ENCODE measurements at places on chromosomes 16 and 17.

- no peak for DNase-seq
These were observed 3.1 kb downstream of the HSBP1 start for GRCh38 chr16:83810901-83811300.

GRCh38 chr17:63838631-63839171, 3.8 kb downstream of the SMARCD2 start:
- DNase-seq: no peak

DNA sequence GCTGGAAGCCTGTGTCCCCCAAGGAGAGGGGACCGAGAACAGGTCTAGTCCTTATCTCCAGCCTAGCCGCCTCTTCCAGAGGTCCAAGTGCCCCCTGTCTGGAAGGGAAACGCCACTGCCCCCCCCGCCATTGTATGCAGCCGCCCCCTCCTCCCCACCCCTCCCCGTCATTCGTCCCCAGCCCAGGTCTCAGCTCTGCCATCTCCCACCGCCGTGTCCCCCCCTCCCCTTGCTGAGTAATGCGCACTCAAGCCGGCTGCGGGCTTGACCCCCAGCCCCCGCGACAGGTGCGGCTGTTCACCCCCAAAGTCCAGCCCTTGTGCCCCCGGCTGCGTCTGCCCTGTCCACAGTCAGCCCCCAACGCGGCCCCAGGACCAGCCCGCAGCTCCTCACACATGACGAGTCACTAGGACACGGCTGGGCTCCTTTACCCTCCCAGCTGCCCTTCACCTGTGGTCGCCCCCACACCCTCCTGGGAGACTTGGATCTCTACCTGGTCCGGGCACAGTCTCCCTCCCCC, 622 bp downstream of the GPRC5B start:
- DNase-seq: no peak

GRCh38 chr16:76490036-76490639, 212.9 kb downstream of the CNTNAP4 start:
- no peak for DNase-seq

DNA sequence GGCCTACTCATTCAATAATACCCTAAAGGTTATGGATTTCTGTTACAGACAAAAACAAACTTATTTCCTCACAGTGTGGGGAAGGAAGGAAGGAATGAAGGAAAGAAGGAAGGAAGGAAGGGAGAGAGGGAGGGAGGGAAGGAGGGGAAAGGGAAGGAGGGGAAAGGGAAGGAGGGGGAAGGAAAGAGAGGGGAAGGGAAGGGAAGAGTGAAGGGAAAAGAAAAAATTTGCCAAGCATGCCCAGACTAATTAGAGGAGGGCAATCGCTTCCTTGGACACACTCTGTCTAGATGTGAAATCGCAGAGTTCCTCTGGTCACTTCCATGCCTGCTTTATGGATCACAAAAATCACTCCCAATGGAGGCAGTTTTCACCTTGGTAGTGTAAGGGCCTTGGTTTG, 570.1 kb upstream of the SOX9 start:
- DNase-seq: no peak

- DNase-seq: no peak
These were observed 56.6 kb downstream of the TEKT5 start for GRCh38 chr16:10638101-10638500.

DNA sequence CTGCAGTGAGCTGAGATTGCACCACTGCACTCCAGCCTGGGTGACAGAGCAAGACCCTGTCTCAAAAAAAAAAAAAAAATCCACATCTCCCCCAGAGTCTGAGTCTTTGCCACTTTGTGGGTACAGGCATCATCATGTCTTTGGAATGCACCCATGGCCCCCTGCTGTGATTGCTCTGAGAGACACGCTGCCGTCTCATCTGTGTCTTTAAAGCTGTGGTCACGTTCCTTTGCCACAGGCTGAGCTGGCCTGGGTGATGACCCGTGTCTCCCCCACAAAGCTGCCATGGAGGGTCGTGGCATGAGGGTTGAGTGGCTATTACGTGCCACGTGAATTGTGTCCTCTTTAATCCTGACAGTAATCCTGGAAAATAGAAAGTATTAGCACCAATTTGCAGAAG, 20.2 kb downstream of the CRISPLD2 start:
- no peak for DNase-seq

DNA sequence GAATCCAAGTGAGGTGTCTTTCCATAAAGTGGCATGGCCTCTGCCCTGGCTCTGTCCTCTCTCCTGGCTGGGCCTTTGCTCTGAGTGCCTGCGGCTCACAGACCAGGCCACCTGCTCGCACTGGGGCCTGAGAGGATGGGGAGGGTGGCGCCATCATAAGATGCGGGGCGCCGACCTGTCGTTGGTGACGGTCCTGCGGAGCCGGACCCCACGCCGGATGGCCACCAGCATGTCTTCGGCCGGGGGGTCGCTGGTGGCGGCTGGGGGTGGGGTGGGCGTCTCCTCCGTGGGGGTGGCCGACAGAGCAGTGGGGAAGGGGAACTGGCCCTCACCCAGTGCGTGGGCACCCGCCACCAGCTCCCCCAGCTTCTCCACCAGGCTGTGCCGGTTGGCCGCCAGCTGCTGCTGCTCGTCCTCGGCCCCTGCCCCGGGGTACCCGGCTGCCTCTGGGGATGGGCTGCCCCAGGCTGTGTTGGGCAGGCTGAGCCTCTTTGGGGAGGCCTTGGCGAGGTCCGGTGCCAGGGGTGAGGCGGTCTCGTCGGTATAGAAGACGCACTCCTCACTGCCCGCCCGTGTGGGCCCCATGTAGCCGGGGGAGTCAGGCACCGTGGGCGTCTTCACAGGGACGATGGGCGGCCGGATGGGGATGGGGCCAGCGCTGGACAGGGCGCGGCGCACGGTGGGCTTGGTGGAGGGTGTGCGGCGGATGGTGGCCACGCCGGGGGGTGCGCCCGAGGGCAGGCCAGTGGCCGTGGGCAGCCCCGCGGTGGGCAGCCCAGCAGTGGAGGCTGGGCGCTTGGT, 17.4 kb downstream of the IL34 start:
- no peak for DNase-seq

DNA sequence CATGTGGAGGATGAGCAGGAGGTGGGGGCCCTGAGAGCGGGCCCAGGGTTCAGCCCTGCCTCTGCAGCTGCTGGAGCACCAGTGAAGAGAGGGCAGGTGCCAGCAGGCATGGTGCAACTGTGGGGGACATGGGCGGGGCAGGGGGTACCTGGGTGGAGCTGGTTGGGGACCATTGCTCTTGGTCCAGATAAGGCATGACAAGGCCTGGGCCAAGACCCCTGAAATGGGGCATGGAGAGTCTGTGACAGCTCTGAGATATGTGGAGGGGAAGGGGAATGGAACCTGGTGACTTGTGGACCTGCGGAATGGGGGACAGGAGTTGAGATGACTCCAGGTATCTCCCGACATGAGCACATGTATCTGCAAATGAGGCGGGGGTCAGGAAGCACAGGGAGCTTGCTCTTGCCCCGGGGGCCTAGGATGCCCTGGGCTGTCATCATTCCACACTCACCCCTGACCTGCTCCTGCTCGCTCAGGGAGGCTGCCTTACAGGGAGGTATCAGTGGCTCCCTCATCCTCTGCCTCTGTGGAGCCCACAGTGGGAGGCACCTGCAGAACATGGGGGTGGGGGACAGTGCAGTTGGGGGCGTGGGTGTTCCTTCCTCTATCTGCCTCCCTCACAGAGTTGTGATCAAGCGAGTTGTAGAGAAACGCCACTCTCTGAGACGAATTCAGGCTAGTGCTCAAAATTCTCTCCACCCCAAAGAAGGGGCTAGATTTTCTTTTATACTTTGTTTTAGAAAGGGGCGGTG, 40.2 kb downstream of the TMEM235 start:
- DNase-seq: no peak

- no peak for DNase-seq
These were observed 21.4 kb downstream of the MRTFB start for GRCh38 chr16:14092561-14092960.

DNA sequence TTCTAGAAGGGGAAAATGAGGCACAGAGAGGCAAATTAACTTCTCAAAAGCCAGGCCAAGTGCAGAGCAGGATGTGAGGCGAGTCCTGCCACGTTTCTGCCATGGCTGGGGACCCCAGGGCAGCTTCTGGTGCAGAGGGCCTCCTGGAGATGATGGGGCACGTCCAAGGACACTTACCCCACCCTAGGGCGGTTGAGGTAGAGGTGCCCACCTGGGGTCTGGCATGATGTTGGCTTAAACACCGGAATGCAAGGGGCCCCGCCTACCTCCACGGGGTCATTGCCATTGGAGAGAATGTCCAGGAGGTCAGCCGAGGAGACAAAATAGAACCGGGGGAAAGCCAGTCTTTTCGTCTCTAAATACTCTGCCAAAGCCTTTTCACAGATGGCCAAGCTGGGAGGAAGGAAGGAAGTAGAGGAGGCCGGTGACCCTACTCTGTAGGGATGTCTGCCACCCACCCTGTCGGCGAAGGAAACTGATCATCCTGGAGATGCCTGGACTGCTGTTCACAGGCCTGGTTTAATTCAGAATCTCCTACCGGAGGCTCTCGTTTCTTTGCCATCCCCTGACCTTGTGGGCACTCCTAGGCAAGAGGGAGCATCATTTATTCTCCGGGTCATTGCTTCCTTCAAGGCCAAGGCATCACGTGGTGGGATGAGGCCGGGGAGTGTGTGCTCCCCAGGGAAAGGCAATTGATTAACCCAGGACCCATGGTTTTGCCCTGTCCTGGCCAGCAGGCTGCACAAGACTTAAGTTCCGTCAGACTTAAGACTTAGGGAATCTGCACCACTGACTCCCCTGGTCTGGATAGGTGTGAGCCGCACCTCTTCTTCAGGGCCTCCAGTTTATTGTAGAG, 70.5 kb downstream of the DNAH17 start:
- DNase-seq: no peak

- no peak for DNase-seq
These were observed 6.9 kb downstream of the ERCC4 start for GRCh38 chr16:13926891-13927290.

GRCh38 chr17:34895383-34895782, 65.9 kb downstream of the CCT6B start:
- DNase-seq: no peak

DNA sequence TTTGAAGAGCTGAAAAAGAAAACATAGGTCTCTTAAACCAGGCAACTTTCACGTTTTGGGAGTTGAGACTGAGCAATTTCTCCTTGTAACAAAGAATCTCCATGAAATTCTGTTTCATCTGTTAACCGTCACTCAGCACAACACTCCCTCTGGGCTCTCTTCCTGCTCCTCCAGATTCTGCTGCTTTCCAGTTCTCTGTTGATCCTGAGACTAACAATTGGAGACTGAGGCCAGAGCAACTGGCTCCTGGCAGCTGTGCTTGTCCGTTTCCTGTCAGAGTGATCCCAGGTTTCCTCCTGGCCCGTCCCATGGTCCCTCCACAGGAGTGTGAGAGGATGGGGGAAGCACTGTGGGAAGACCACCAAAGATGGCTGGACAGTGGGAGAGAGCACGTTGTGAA, 32.5 kb downstream of the IST1 start:
- no peak for DNase-seq

DNA sequence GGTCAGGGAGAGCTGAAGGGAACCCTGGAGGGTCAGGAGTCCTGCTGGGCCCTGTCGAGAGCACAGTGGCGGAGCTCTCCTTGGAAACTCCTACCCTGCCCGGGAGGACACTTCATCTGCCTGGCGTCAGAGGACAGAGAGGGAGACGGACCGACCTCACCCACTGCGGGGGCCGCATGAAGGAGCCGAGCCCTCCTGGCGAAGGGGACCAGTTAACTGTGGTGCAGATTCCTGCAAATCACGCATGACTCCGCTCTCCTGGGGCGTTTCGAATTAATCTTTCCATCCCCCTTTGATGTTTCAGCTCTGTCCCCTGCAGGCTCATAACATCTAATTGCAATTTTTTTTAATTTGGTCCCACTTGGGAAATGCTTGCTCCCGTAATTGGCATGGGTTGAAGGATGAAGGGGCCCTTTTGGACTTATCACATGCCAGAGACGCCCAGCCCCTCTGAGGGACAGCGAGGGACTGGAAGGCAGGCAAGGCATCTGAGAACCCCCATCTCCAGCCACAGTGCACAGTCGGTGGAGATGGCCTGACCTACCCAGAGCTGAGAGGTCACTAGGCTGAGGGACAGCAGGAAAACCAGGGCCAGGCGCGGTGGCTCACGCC, 26.5 kb downstream of the RPH3AL start:
- no peak for DNase-seq

DNA sequence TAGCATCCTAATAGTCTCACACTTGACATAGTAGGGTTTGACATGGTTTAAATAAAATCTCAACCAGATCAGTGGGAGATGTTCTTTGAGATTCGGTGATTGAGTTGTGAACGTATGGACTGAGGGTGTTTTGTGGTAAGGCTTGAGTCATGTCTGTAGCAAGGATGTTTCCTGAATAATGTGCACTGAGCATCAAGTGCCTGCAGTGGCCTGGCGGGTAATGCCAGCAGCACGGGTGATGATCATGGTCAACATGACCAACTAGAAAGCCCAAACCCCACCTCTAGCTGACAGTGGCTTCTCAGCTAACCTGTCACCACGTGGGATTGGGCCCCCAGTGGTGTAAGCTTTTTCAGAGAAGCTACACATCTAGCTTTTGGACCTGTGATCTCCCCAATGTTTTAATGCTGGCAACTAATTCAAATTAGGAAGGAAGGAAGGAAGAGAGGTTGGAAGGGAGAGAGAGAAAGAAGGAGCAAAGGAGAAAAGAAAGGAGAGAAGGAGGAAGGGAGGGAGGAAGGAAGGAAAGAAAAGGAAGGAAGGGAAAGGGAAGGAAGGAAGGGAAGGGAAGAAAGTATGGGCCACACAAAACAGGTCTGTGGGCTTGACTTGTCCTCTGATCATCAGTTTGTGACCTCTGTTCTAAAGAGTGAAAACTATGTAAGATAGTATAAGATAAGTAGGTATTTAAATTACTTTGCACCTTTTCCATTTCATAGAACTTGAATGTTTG, 55.4 kb downstream of the WWOX start:
- no peak for DNase-seq

- DNase-seq: peak; percentile 67
These were observed 147.3 kb downstream of the SNX11 start for GRCh38 chr17:48254896-48255295.

DNA sequence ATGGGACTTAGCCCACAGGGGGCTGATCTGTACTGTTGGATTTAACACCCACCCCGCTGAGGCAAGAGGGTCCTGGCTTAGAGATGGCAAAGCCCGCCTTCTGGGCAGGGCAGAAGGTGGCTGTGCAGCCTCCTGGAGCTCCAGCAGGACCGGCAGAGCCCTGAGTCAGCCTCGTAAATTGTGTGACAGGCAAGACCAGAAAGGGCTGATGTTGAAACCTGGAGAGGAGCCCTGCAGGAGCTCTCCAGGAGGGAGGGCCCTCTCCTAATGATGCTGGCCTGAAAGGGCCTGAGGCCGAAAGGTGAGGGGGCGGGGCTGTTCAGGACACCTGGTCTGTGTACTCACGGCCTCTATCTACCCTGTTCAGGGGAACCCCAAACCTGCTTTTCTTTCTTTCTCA, 22.5 kb upstream of the MYO15B start:
- no peak for DNase-seq

DNA sequence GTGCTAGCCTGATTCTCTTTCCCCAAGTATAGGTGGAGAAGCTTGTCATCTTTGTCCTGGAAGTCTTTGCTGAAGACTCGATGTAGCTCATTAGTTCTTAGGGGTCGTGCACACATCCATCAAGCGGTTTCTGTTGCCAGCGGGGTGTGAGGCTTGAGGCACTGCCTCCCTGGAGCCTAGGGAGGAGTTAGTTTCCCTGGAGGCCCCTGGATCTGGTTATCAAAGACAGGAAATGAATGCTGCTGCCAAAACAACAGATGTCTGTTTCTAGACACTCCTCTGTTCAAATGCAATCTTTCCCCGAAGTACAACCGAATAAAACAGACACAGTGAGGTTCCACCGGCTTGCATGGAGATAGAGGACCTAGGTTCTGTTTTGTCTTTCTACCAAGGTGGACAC, 17.5 kb downstream of the HS3ST4 start:
- no peak for DNase-seq

GRCh38 chr17:81518785-81519283, 6.2 kb upstream of the ACTG1 start:
- DNase-seq: no peak
